ENCODE measurements at places on chromosomes 3 and 15.

- DNase-seq, result no peak
Observed at GRCh38 chr3:3666664-3667063, 132.6 kb upstream of the LRRN1 start.

GRCh38 chr3:76402926-76403325 lies 617.6 kb upstream of the ZNF717 start:
- no peak for DNase-seq

DNA sequence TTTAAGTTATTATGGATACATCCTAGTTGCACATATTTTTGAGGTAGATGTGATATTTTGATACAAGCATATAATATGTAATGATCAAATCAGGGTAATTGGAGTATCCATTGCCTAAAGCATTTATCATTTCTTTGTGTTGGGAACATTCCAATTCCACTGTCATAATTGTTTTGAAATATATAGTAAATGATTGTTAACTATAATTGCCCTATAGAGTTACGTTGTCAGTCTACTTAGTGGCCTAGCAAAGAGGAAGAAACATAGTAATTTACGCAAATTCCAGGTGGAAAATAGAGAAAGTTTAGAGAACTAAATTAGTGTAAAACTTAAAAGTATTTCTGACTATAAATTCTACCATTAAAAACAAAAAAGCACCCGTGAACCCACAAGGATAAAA lies 24.9 kb downstream of the NXPE3 start:
- no peak for DNase-seq

- no peak for DNase-seq
Observed at GRCh38 chr15:51114437-51115119, 19.9 kb upstream of the TNFAIP8L3 start.

DNA sequence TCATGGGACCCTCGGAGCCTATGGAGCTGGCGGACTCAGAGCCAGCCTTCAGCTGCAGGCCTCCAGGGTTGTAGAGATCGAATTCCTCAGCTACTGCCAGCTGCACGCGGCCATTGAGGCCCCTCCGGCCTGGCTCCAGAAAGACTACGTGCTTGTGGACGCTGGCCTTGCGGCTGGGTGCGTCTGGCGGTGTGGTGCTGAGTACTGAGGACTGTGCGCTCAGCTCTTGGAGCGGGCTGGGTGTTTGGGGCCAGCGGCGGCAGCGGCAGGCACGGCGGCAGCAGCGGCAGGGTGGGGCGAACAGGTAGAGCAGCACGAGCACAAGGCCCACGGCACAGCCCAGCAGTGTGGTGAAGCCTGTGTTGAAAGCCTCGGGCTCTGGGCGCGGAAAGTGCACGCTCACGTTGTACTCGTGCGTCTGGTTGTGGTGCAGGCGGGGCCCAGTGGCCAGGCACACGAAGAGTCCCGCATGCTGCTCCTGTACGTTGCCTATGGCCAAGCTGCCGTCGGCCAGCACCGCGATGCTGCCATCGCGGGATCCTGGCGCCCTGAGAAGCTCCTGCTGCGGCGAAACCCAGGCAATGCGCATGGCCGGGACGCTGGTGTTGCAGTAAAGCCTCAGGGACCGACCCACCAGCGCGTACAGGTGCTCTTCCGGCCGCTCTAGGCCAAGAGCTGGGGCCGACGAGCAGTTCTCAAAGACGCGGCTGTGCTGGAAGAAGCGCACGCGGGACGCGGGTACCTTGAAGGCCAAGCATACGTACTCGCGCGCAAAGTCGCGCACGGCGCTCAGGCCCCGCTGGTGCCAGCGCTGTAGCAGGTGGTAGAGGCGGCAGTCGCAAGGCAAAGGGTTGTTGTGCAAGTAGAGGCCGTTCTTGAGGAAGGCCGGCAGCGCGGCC lies 1.3 kb downstream of the AMIGO3 start:
- no peak for DNase-seq

- no peak for DNase-seq
Observed at GRCh38 chr15:78673476-78673875, 32.5 kb upstream of the CHRNB4 start.

DNA sequence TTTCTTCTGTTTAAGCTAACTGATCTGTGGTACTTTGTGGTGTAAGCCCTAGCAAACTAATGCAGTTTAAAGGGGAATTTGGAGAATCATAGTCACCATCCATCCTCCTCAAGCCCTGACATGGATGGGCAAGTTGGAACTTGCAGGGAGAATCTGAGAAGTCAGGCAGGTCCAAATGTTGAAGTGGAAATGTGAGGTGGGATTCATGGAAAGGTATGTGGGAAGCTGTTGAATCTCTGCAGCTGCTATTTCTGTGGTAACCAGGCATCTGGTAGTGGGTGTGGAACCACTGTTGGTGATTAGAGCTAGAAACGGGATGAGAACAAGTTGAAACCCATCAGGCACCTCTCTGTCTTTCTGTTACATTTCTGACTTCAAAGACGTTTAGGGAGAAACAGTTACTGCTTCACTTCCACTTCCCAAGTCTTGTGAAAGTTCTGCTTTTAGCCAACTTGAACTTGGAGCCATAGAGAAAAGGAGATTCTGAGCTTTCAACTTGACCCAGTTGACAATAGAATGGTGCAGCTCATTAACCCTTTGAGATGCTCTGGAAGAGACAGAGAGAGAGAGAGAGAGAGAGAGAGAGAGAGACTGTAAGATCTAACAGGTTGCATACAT lies 38.1 kb upstream of the NMNAT3 start:
- no peak for DNase-seq

All from stimulated activated CD4-positive, alpha-beta T cell treated with anti-CD3 and anti-CD28 coated beads, Interleukin-2, amount 100 ng/mL, for 24 hours (primary cell).